ENCODE measurements at places on chromosomes 6 and 20.

DNA sequence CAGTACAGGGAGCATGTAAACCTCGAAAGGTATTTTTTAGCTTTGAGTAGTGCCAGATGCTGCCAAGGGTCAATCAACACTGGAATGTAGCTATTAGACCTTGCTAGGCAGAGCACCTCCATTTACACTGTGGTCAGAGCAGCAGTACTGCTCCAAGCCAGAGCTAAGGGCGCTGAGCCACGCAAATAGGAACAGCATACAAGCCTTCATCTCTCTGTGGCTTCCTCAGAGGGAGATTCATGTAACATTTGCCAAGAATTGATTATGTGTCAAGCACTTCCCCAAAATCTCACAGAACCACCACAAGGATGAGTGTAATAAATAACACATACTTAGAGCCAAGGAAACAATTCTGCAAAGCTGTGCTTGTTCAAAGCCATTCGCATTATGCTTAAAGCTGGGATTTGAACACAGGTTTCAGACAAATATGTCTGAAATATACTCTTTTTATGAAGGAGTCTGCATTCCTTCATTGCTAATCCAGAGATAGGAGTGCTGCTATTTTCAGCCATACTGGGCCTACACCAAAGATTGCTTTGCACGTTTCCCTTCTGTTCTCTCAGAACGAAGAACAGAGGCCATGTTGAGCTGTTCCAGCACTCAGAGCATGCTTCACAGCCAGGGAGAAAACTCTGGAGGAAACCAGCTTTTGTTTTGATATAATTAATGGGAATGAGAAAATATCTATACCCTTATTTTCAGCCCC is 97.7 kb downstream of the SLC16A10 start:
- no peak for DNase-seq

- DNase-seq = no peak
These were observed 5.2 kb upstream of the HMGN3 start for GRCh38 chr6:79239536-79240168.

DNA sequence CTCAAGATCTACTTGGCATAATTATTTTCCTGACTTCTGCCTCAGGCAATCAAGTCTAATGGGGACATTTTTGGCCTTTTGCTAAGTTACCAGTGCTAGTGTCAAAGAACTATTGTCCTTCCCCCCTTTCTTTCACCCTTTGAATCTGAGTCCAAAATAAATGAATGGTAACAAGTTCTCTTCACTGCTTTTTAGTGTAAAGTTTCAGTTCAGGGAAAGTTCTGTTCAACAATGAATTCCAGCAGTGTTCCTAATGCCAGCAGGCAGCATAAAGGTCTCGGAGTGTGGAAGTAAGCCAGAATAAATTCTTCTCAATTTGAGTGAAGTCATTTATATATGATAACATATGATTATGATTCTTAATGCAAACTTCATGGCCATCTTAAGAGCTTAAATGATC is 20.8 kb upstream of the TSPYL1 start:
- no peak for DNase-seq

DNA sequence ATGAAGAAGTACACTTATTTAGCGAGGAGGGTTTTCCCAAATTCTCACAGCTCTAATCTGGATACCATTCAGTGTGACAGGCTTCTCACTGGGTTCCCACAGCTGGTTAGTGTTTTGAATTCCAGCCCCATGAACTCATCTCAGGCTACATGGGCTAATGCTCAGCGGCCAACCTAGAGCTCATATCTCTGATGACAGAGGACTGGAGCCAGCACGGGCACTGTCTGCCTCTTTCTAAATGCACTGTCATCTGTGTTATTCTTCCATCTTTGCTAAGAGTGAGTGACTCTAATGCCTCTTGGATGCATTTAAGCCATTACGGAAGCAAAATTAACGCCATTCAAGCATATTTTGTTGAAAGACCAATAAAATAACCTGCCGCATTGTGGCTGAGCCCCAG is 308.9 kb upstream of the JAG1 start:
- DNase-seq = no peak

GRCh38 chr20:24986436-24987015 is 6.0 kb downstream of the APMAP start:
- DNase-seq = no peak

GRCh38 chr6:20907486-20908071 is 373.3 kb downstream of the CDKAL1 start:
- no peak for DNase-seq

GRCh38 chr20:58173930-58174707 is 54.3 kb downstream of the ANKRD60 start:
- DNase-seq = no peak

- DNase-seq = no peak
These were observed 162.8 kb downstream of the TENT5A start for GRCh38 chr6:81589465-81590313.

DNA sequence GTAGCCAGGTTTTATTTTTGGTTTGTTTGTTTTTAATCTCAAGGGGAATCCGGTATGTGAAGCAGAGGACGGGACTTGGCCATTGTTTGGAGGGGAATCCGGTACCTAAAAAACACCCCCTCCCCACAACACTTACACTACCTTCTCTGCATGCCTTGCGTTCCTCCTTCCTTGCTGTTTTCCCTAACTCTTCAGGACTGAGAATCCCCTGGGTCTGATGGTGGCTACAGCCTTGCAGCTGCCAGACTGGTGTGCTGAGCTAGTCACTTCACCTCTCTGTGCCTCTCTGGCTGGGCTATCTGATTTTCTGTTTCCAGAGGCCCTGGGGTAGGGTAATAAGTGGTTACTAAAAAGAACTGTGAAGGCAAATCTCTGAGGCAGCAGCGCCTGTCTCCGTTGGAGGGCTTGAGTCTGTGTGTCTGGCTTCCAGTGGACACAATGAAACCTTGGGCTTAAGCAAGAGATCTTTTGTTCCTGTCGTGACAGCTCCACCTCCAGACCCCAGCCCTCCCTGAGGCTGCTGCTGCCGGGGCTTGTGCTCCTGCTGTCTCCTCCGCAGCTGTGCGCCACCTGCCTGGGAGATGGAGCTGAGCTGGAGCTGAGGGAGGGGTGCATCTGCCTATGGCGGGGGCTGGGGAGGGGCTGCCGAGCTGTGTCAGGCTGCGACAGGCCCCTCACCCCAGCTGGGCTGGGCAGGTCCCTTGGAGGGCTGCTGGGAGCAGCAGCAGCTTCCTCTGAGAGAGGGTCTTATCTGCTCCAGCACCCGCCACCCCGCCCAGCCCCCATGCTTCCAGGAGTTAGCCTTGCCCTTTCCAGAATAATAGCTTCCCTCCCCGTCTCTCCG is 65.8 kb upstream of the CCDC167 start:
- peak; percentile 88 for DNase-seq

GRCh38 chr20:39874049-39874893 is 814.8 kb downstream of the MAFB start:
- DNase-seq = peak; percentile 40

DNA sequence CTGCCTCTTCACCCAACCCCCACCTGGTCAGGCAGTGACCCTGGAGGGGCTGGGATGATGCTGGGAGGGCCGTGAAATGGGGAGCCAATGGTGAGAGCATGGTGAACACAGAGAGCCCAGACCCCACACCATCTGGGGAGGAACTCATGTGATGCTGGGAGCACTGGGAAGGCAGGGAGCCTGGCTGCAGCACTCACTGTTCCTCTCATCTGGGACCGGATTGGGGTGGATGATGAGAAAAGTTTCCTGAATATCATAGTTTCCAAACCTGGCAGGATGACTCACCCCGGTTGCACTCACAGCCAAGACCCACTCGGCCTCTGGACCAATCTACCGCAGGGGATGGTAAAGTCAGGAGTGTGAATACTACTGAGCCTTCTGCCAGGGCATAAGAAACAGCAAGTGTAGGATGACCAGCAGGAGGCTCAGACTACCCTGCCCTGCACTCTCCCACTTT is 21.8 kb downstream of the ULBP1 start:
- no peak for DNase-seq

DNA sequence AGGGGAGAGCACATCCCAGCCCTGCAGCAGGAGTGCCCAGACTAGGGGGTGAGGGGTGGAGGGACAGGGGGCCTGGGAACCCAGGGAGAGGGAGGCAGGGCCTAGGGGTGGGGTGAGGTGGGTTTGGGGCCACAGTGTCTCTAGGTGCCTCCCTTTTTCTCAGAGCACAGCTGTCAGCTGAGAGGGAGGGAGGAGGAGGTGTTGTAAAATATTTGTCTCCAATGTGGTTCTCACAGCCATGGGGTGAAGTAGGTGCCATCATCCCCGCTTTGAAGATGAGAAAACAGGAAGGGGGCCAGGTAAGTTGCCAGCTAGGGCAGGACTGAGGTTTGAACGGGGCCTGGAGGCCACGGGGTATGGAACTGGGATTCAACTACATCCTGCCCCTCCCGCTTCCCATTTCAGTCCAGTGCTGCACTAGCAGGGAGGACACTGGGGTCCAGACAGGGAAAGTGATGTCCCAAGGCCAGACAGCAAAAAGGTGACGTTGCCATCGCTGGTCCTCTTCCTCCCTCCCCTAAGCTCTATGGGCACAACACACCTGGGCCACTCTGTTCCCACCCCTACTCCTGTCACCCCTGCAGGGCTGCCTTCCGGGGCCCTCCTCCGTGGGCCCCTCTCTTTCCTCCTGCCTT is 20.3 kb downstream of the PACSIN1 start:
- DNase-seq = no peak

- no peak for DNase-seq
These were observed 484.8 kb upstream of the JAG1 start for GRCh38 chr20:11158589-11158988.

GRCh38 chr6:163449076-163449475 is 34.6 kb downstream of the QKI start:
- no peak for DNase-seq

- DNase-seq = no peak
These were observed 481.5 kb upstream of the HSF2 start for GRCh38 chr6:121917834-121918559.

DNA sequence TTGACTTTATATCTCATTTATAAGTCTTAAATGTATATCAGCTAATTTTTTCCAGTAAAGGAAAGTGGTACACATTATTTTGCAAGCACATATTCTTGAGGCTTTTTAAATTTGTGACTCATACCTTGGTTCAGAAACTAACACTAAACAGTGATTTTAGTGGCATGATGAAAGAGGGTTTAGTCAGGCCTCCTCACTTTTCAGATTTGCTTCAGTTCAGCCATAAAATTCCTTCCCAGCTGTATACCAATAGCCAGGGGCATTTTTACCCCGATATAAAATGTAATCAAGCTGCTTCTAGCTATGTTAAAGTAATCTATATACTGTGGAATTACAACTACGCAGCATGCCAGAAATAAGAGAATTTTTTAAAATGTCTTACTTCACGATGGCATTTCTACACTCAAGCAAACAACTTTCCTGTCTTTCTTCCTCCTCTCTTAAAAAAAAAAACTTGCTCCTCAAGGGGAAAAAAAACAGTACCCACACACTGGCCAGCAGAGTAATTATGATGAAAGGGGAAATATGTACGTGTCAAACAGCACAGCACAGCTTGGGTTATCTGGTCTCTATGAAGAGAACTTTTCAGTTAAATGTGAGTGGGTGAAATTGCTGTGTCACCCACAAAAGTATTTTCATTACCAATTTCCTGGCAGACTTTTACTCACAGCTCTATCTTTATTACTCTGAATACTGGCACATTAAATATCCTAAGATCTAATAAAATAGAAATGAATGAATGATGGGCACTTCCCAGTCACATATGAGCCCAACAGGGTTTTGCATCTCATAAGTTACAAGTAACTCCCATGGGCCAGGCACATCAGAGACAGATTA is 244.8 kb upstream of the TENT5A start:
- no peak for DNase-seq
